Stimulated activated CD8-positive, alpha-beta memory T cell treated with anti-CD3 and anti-CD28 coated beads, Interleukin-2, amount 100 ng/mL, for 1 hour (primary cell): ENCODE measurements at places on chromosomes 11 and 22.

DNA sequence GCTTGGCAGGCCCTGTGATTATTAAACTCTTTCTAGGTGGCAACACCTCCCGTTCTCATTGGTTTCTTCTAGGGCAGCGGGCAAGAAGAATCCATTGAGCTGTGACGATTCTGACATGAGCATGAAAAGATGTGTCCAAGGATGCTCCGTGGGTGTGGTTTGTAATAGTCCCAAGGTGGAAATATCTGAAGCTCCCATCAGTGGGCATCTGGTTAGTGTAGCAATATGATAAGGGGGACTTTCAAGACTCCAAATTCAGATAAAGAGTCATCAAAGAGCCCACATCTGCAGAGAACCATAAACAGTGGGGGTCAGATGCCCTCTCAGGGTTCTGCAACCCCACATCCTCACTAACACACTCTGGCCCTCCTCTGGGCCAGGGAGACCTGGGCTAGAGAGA, 42.6 kb downstream of the TST start:
- DNase-seq, result no peak

DNA sequence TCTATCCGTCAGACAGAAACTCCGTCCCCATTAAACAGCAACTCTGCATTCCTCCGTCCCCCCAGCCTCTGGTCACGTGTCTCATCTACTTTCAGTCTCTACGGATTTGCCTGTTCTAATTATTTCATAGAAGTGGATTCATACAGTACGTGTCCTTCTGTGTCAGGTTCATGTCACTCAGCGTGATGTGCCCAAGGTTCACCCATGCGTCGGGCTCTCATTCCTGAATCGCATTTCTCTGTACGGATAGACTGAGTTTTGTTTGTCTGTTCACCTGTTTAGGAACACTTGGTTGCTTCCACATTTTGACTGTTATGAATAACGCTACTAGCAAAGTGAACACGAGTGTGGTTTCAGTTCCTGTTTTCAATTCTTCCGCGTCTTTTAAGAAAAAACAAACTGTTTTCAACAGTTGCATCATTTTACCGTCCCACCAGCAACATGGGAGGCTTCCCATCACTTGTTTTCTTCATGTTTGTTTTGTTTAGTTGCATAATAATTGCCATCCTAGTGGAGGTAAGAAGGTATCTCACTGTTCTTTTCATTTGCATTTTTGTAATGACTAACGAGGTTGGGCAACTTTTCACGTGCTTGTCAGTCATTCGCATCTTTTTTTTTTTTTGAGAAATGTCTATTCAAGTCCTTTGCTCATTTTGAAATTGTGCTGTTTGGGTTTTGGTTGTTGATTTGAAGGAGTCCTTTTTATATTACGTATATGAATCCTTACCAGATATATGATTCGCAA, 8.9 kb upstream of the NLRP6 start:
- no peak for DNase-seq

GRCh38 chr22:46934746-46935491, 172.5 kb downstream of the TBC1D22A start:
- DNase-seq, result no peak

GRCh38 chr11:1445741-1446445, 40.7 kb downstream of the MOB2 start:
- DNase-seq, result no peak

GRCh38 chr11:122951211-122951610, 30.4 kb downstream of the BSX start:
- DNase-seq, result no peak

DNA sequence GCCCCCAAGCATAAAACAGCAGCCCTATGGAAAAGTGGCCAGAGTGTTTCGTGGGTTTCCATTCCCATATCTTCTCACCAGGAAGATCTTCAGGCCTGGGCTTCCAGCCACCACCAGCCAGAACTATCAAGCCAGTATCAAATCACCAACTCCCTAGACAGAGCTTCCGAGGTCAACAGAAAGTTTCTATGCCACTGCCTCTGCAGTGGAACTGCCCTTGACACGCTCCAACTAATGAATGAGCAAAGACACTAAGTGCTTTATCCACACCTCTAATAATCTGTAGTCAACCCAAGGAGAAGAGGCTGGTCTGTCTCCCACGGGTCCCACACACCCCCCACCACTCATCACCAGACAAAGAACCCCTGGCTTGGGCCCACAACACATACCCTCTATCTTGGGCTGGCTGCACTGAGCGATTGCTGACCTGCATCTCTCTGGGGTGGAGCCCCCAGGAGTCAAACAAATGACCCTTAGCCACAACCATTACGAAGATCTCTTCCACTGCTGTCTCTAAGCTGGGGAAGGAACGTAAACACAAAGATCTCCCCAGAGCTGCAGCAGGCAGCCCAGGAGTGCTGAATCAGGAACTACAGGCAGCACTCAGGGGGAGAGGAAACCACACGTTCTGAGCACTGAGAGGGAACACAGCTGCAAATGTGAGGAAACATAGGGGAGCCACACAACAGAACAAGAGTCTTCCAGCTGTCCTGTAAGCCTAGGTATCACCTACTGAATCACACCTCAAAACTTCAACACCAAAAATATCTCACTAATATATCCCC, 9.7 kb downstream of the OR5AN1 start:
- DNase-seq, result no peak

GRCh38 chr22:29216011-29216872, 10.5 kb downstream of the EMID1 start:
- no peak for DNase-seq

DNA sequence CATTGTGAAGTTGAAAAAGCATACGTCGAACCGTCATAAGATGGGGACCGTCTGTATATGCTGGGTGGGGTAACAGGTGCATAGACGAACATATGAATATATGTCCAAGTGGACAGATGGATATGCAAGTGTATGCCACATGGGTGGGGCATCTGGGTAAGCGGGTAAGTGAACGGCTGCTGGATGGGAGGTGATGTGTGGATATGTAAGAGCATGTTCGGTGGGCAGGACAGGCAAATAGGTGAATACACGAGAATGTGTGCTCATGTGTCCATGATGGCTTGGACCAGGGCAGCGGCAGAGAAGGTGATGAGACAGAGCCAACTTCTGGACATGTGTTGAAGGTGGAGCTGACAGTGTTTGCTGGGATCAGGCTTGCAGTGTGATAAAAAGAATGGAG, 12.0 kb downstream of the IFITM10 start:
- DNase-seq, result no peak

GRCh38 chr11:68032997-68033707, 2.7 kb downstream of the NDUFS8 start:
- DNase-seq, result no peak

DNA sequence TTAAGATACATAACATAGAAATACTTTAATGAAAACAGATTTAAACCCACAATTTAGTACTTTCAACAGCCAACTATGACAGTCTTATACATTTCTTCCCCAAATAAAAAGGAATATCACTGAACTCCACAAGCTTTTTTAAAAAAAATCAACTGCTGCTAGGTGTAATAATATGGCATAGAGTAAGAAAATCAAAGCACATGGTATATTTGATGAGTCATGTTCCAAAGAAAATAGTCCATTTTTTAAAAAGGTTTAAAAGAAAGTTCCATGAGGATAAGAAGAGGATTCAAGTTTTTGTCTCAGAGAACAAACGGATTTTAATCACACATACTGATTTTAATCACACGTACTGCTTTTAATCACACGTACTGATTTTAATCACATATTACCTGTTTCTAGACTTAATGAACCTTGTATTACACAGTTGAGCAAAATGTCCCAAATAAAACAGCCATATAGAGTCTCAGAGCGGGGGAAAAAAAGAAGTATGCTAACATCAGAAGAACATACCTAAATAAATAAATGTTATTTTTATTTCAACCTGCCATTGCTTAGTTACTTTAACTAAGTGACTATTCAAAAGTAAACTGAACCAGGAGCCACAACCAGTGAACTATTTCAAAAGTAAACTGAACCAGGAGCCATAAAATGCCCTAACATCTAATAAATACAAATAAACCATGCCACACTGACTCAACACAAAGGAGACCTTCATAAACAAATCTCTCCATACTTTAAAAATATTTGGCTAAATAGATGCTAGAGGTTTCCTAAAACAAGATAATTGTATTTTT, 198.4 kb downstream of the SBF2 start:
- no peak for DNase-seq
